ENCODE measurements at places on chromosomes 7 and 10.
A peak's percentile ranks its signal among the peaks of the same experiment; 100 is the strongest.

DNA sequence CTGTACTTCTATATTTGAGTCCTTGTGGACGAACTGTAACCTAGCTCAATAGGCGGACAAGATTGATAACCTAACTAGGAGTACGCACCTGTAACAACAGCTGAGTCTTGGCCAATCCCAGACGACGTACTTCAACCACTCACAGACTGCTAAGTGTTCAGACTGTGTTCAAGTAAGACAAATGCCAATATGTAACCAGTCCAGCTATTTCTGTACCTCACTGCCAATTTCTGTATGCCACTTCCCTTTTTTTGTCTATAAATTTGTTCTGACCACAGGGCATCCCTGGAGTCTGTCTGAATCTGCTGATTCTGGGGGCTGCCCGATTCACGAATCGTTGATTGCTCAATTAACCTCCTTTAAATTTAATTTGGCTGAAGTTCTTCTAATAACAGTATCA, 32.2 kb downstream of the HACD1 start:
- DNase-seq, result no peak

DNA sequence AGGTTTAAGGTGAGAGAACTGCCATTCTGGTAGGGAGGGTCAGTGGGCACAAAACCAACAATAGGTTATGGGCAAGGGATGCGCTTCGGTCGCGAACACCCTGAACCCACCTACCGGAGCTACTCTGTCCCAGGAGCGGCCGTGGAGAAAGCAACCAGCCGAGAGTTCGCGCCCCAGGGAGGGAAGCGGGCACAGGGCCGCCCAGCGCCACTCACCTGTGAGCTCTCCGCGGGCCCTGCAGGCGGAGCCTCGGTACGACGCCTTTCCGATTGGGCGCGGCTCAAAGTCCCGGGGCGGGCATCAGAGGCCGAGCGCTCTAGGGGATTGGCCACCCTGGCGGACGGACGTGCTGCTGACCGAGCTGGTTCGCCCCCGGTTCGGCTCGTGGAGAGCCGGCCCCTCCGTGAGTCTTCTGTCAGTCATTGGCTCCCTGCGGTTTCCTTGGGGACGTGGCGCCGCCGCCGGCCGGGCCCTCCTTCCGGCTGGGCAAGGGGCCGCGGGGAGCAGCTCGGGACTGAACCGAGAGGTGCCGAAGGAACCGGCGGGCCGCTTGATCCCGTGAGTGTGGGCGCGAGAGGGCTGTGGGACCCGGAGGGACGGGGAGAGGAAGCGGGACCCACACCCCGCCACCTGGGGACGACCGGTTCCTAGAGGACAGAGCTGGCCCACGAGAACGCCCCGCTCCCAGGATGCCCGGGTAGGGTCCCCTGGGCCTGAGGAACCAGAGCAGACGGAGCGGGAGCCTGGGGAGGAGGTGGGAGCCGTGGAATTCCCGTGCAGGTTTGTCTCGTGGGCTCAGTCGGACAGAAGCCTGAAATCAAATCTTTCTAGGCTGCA, at the start of gene ENTPD7:
ENTPD7 (plus strand) TSS at position 479 of the 837 bp plus-strand sequence. CDS start 448 bp downstream, outside the sequence.
- peak; percentile 97 for DNase-seq

DNA sequence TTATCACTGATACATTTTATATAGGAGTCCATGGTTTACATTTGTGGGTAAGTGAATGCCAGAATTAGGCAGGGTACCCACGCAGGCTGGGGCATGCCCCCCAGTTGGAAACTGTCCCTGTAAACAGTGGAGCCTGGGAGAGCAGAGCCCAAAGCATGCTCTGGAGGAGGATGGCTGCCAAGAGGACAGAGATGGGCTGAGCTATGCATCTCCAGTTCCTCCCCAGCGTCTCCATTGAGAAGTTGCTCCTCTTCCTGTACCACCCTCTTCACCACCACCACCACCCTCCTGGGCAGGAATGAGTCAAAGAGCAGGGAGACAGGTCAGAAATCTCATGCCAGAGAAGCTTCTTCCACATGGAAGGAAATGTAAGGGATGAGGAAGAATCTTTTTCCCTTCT, 67.7 kb upstream of the KMT2E start:
- DNase-seq, result no peak

- DNase-seq, result no peak
These were observed 109.0 kb downstream of the CYTH3 start for GRCh38 chr7:6163402-6163801.

- peak; percentile 1 for DNase-seq
These were observed 35.0 kb downstream of the EVX1 start for GRCh38 chr7:27277628-27278027.

- DNase-seq, result no peak
These were observed 477.5 kb upstream of the ADARB2 start for GRCh38 chr10:2214805-2215204.

DNA sequence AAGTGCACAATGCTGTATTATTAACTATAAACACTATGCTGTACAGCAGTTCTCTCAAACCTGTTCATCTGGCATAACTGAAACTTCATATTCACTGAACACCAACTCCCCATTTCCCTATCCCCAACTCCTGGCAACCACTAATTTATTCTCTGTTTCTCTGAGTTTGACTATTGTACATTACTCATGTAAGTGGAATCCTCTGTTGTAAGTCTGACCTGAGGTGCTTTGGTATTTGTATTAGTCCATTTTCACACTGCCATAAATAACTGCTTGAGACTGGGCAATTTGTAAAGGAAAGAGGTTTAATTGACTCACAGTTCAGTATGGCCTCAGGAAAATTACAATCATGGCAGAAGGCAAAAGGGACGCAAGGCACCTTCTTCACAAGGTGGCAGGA, 266.3 kb downstream of the PPP1R3A start:
- DNase-seq, result no peak

DNA sequence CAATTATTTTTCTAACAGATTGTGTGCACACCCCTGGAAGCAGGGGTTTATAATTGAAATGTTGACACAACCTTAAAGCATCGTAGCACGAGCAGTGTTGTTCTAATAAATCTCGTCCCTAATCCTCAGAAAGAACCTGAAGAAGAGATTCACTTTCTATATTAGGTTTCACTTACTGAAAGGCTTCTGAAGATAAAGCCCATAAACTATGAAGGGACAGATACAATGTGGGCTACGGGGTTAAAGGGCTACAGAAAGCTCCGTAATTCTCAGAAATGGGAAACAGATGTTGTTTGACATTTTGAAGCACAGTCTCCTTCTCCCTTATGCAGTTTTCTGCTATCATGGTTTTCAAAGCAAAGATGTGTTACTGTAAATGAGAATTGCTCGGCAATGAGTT, 479.6 kb downstream of the GATA3 start:
- DNase-seq, result no peak

GRCh38 chr10:6522230-6522629, 57.8 kb downstream of the PRKCQ start:
- DNase-seq, result no peak

DNA sequence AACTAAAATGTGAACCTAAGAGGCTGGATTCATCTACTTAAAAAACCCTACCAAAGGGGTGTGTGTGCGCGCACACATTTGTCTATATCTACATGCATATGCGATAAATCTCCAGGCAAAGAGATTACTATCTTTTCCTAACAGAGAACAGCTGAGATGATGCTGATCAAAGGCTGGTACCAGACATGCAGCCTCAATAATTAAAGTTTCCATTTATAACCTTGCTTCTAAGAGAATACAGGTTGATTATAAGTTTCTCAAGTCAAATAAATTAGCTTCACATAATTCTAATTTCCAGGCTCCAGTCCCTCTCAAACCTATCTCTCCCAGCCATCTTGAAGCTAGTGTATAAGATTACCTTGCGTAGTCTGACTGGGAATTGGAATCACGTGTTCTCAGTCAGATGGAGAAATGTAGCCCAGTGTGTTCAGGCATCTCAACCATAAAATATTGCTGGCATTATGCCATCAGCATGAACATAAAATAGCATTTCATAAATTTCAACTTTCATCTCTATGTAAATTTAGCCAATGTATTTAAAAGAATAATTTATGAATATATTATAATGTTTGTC, 1062.0 kb downstream of the XPNPEP1 start:
- DNase-seq, result no peak

DNA sequence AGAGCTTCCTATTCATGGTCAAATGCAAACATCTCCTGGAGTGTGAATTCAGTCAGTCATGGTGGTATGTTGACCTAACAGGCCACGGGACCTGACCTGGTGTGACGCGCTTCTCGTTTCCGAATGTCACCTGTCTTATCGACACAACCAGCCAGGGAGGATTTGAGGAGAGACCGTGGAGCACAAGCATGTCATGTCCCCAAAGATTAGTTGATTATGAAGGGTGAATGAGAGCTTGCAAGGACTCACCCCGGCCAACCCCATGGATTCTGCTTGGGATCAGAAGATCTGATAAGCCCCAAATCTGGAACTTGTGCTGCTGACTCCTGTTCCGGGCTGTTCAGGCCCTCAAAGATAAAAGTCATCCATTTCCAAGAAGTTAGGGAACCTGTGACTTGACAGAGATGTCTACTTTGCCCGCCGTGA, 10.5 kb downstream of the ADRA2A start:
- no peak for DNase-seq

GRCh38 chr10:10824591-10825148, 193.0 kb upstream of the CELF2 start:
- peak; percentile 58 for DNase-seq

GRCh38 chr10:4719671-4720070, 106.3 kb upstream of the AKR1E2 start:
- no peak for DNase-seq

DNA sequence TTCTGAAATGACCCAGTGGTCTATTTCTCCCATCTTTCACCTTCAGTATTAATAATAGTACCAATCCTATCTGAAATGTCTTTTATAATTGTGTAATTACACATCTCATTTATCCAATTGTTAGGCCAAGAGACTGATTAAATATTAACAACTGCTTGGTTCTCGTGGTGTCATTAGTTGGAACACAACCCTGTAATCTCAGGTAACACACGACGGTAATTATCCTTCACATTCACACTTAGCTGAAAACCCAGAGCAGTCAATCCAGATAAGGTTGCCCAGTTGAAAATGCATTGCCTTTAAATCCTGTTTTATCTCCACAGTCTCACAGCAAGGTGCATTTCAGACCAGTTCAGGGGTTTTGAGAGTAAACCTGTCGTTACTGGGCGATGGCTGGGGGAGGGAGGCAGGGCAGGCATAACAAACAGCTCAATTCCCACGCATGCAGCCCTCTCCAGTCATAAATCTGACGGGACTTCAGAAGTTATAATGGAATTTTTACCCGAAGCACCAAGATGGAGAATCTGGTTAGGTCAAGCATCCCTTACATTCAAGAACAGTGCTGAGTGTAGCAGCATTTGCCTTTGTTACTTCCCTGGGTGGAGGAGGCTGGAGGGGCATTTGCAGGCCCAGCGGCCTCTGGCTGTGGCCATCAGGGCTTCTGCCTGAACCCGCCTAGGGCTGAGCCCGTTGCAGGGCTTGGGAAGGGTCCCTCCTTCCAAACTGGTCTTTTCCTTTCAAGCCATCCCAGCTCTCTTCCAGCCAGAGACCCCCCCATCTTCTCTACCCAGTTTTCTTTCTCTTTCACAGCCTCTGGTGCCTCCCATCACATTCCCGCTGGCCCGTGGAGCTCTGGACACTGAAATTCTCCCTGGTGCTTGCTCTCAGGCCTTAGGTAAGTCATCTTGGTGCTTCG, 201.0 kb upstream of the LYZL2 start:
- DNase-seq, result no peak

- DNase-seq, result no peak
These were observed 46.2 kb downstream of the GFRA1 start for GRCh38 chr10:116226766-116227165.

DNA sequence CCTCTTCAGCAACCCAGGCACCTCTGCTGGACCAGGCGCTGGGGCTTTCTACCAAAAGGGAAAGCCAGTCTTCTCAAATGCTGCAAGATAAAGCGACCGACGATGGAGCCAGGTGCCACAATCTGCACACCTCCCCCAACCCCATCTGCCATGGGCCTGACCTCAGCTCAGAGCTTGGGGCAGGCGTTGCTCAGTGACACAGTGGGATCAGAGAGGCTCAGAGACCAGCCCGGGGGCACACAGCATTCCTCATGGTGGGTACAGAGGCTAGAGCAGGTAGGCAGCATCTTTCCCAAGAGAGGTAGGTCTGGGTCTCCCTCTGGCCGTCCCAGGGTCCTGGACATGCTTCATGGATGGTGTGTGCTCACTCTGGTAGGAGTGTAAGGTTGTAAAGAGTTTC, 56.3 kb downstream of the ZMIZ1 start:
- no peak for DNase-seq

- no peak for DNase-seq
These were observed 365.6 kb upstream of the AUTS2 start for GRCh38 chr7:69232445-69233376.

GRCh38 chr10:97096261-97097083, 89.3 kb downstream of the SLIT1 start:
- no peak for DNase-seq

- DNase-seq, result no peak
These were observed 59.4 kb downstream of the AOC1 start for GRCh38 chr7:150911590-150912267.

- DNase-seq, result no peak
These were observed 3.2 kb upstream of the FGFR2 start for GRCh38 chr10:121601458-121601857.

DNA sequence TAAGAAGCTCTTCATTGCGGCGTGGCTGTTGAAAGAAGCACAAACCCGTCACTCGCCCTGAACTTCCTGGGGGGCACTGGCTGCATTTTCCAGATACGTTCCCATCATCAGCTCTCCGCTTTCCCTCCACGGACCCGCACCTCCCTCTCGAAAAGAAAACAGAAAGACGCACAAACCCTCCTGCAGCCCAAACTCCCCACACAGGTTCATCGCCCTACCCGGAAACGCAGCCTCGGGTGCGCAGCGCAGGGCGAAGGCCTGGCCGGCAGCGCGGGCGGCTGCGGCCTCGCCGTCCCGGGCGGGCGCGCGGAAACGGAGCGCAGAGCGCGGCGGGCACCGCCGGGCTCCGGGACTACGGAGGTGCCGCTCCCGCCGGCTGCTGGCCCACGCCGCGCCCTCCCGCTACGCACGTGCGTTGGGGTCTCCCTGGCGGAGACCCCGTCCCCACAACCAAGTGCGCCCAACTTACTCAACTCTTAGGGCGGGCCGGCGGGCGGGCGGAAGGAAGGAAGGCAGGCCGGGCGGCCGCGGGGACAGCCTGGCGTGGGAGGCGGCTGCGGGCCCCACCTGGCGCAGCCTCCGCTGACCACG, 822 bp downstream of the ZNF800 start:
- DNase-seq, result peak; percentile 53

Data from mesenchymal stem cell (in vitro differentiated cells and primary cell).